Astrocyte of the spinal cord (primary cell): ENCODE measurements at places on chromosomes 6 and 20.

DNA sequence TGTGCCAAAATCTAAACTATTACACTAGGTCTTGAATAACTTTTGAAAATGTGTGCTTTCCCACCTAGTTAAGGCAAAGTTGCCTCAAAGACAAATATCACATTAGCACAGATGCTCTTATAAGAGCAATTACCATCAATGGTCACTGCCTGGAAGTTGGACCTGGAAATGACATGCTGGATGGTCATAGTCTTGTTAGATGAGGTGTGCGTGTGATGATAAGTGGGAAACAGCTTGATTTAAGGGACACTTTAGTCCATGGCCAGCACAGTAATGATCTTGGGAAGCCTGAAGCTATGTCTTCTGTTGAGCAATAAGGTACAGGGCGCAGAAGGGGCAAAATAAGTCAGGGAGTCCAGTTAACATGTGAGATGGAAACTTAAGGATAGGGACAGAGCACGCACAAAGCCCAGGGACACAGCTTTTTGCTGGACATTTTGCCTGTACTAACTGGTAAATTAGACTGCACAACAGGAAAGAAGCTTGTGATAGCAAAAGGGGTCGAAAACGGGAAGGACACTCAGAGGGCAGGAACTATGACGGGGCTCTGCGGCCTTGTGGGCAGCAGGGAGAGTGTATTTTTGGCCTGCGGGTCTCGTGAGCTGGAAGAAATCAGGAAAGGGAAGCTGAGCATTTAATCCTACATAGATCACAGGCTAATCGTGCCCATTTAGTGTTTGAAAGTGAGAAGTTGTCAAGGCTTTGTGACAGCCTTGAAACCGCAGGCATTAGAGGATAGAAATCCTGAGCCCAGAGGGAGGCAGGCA, 66.7 kb upstream of the BMP2 start:
- no peak for DNase-seq

GRCh38 chr6:151916075-151916474, 108.6 kb downstream of the ESR1 start:
- no peak for DNase-seq

DNA sequence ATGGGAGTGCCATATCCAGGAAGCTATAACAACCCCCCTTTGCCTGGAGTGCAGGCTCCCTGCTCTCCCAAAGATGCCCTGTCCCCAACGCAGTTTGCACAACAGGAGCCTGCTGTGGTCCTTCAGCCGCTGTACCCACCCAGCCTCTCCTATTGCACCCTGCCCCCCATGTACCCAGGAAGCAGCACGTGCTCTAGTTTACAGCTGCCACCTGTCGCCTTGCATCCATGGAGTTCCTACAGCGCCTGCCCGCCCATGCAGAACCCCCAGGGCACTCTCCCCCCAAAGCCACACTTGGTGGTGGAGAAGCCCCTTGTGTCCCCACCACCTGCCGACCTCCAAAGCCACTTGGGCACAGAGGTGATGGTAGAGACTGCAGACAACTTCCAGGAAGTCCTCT, 56.7 kb upstream of the TMEM181 start:
- no peak for DNase-seq

DNA sequence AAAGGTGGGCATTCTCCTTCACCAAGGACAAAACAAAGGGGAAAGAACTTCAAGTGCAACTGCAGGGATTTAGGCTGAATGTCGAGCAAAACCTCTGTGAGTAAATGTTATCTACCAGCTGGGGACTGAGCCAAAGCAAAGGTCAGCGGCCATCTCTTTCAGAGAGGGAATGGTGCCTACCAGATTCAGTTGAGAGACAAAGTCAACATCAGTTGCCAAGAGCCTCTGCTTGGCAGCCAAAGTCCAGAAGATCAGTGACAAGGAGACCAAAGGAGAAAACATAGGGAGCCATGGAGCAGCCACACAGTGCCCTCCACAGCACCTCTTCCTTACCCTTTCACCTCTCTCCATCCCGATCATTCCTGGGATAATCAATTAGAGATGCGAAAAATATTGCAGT, 472.5 kb downstream of the KIF16B start:
- no peak for DNase-seq

DNA sequence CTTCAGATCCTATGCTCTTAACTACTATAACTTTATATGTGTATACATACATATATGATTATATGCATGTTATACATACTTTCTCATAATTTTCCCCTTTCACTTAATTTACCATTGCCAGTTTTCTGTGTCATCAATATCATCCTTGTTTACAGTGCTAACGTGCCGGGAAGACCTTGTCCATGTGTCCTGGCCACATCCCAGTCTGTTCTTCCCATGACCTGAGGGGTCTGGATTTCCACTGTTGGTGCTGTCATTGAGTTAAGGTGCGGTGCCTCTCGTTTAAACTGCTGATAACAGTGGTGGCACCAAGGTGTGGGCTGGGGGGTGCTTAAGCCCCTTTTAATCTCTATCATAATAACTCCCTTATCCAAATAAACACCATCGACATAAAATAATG, 8.5 kb upstream of the SDCBP2 start:
- no peak for DNase-seq

- DNase-seq, result no peak
These were observed 157.5 kb downstream of the CEBPB start for GRCh38 chr20:50348096-50348495.

DNA sequence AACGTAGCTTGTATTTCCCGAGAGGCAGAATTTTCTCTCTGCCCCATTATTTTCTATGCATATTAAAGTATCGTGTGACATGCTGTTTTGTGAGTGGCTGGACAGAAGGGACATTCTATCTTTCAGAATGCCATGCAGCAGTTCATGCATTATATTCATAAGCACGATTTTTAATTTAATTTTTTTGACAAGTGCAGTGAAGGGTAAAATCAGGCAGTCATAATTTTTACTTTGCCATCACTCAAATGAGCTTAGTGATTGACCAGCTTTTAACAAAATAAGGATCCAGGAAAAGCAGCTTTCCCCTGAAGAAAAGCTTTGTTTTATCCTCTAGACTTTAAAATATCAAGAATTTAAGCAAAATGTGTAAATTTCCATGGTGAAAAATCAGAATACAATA, 673.3 kb downstream of the KIF16B start:
- DNase-seq, result no peak
